ENCODE measurements at places on chromosomes 5 and 9.

- no peak for DNase-seq
Measured at GRCh38 chr5:41747708-41748107, 122.5 kb downstream of the OXCT1 start.

- no peak for DNase-seq
Measured at GRCh38 chr9:105296877-105297287, 52.4 kb downstream of the SLC44A1 start.

DNA sequence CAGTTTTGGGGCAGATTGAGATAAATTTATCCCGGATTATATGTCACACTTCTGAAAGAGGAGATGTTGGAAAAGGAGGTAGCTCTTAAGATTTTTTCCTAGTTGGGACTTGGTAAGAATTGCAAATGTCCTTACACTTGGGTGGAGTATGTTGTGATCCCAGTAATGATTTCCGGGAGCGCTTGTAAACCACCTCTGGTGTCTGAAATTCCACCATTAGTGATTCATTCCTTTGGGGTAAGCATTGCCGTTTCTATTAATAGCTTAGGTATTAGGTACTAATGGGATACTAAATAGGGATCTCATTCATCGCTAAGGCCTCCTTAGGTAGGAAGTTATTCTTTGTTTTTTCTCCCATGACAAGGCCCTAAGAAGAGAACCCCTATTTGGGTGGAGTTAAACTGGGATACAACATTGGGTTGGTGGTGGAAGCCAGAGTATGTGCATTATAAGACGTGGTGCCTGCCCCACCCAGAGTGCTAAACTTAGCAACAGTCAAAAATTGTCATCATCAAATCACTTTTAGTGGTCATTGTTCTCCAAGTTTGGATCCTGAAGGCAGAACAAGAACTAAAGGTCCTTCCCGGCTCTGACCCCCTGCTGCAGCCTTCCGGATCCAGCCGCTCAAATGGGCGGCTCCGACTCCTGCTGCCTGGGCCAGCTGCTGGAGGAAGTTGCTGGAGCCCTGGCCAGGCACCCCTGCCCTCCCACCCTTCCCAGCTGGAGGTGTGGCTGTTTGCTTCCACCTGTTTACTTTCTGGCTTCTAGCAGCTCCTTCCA, 31.7 kb upstream of the DAB2IP start:
- DNase-seq: no peak

- DNase-seq: no peak
Measured at GRCh38 chr5:65078331-65078730, 309.6 kb downstream of the CWC27 start.

GRCh38 chr9:91423785-91424402, at the start of gene NFIL3:
Gene NFIL3 (minus strand): TSS chr9:91423832. CDS start chr9:91410734, 13,098 bp downstream.
- DNase-seq: peak; percentile 58

DNA sequence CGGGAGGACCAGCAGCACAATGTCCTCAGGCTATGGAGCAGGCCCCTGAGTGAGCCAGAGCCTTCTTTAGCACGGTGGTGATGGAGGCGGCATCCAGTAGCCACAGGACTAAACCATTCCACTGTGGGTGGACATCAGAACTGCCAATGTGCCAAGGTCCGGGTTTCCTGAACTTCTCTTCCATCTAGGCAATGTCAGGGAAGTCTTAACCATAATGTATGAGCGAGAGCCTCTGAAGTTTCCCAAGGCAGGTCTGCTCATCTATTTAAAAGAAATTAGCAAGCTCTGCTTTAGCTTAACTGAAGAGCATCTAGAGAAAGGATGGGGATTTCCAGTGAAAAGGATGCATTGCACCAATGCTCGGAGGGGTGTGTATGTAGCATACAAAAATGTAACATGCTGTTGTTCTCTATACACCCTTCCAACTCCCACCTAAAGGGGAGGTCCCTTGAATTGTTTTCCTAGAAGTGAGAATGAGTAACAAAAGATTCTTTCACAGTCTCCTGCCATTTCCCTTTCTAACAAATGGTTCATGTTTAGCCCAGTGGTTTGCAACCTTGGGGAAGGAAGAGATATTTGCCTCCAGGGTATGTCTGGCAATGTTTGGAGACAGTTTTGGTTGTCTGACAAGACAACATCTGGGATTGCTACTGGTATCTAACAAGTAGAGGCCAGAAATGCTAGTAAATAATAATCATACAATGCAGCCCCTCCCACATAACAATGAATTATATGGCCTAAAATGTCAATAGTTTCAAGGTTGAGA, 6.1 kb upstream of the RXFP3 start:
- no peak for DNase-seq

DNA sequence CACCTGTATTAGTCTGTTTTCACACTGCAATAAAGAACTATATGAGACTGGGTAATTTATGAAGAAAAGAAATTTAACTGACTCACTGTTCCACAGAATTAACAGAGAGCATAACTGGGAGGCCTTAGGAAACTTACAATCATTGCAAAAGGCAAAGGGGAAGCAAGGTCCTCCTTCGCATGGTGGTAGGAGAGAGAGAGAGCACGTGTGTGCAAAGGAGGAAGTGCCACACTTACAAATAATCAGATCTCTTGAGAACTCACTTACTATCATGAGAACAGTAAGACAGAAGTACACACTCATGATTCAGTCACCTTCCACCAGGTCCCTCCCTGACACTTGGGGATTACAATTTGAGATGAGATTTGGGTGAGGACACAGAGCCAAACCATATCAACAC, 258.7 kb downstream of the TRIM32 start:
- no peak for DNase-seq

Measured in activated naive CD4-positive, alpha-beta T cell (primary cell).